ENCODE measurements at places on chromosomes 1 and 21. TPM values are rescaled to one million over a fixed set of nuclear protein-coding genes. Genes with fewer than 3 reads are reported as not detected.
A peak's percentile ranks its signal among the peaks of the same experiment; 100 is the strongest.

JAM2 gene
- not detected for total RNA-seq

SYPL2 gene
- not detected for total RNA-seq

CHODL gene
- 0.17 TPM for total RNA-seq

DNA sequence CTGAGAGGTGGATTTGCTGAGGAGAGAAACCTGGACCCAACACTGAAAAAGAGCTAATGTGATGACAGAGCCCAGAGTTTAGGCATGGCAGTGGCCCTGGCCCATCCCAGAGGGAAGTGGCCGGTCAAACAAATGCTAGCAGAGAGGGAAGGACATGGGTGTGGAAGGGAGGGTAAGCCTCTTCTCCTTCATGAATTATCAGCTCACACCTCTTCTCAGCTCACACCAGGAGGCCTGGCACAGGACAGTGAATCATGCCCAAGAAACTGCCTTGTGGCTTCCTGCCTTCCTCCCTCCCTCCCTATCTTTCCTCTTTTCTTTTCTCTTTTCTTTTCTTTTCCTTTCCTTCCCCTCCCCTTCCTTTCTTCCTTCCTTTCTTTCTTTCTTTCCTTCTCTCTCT lies 1.3 kb upstream of the SPRR3 start:
- peak; percentile 54 for DNase-seq

DNA sequence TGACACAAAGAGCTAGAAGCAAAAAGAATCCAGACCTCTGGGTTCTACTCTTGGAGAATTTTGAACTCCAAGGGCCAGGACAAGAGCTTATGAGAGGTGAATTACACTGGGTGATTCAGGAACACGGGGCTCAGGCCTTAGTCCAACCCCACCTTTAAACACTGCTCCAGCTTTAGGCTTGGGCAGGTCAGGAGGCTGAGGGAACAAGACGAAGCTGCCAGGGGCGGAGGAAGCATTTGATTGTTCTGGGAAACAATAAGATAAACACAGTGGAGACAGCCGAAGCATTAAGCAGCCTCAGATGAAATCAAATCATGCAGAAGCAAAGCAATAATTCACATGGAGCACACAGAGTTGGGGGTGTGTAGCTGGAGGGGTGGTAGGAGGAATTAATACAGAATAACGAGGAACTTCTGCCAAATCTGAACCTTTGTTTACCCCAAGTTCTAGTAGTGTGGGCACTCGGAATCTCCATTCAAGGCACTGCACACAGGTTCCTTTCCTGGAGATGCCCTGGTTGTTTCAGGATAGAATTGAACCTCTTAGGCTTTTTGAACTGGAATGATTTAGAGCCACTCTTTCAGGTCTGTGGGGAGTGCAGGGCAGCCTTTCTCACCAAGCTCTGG lies 93.2 kb downstream of the PLXNA2 start:
- no peak for DNase-seq

DNA sequence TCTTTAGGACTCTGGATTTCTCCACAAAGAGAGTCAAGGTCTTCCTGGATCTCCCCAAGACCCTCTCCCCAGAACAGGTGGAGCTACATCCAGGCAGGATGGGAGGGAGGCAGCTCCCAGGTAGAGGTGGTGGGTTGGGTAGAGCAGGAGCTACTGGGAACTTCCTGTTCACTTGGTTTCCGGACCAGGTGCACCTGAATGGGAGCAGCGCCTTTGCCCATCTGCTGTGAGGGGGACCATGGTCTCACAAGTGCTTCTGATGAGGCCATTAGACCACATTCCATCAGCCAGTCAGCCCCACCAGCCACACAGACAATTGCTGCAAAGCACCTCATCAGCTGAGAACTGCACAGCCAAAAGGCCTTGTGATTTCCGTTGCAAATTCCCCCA lies 188.8 kb downstream of the MATN1 start:
- no peak for DNase-seq

DNA sequence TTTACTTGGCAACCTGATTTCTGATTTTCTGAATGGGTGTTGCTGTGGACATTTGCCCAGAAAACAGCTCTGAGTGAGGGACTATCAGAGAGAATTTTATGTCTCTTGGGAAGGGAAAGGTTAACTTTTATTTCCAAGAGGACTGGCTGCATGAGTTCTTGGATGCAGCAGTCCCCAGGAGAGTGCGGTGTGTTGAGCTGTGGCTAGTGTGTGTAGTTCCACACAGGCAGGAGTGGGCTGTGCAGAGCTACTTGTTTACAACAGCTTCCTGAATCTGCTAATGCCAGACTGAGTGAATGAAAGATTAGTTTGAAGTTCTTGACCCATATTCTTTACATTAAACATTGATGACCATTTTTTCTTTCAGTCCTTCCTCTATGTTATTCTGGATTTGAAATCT lies 41.0 kb upstream of the APOBEC4 start:
- no peak for DNase-seq

GRCh38 chr1:57019236-57019839 lies 53.5 kb upstream of the C8B start:
- no peak for DNase-seq

DNA sequence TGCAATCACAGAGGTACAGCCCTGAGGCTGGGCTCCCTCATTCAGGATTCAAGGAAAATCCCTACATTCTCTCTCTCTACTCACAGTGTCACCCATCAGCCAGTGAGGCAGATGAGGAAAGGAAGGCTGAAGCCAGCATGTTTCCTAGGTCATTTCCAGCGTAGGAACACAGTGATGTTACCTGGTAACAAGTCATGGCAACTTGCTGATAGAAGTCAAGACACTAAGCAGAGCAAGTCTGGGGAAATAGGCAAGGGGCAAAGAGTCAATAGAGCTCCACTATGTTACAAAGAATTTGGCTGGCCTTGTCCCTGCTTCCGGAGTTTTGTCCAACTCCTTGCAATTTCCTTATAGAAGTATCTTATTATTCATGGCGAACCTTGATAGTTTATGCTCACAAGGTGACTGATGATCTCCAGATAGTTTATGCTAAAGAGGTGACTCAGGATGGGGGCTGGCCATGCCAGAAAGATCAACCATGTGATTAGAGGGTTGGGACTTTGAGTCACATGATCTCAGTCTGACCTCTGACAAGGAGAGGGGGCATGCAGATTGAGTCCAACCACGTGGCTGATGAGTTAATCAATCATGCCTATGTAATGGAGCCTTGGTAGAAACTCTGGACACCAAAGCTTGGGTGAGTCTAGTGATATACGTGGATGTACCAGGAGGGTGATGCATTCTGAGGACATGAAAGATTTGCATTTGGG lies 51.1 kb downstream of the SUSD4 start:
- peak; percentile 13 for DNase-seq
